ENCODE measurements at places on chromosomes 13 and 19. TPM values are rescaled to one million over a fixed set of nuclear protein-coding genes. Genes with fewer than 3 reads are reported as not detected.

DNA sequence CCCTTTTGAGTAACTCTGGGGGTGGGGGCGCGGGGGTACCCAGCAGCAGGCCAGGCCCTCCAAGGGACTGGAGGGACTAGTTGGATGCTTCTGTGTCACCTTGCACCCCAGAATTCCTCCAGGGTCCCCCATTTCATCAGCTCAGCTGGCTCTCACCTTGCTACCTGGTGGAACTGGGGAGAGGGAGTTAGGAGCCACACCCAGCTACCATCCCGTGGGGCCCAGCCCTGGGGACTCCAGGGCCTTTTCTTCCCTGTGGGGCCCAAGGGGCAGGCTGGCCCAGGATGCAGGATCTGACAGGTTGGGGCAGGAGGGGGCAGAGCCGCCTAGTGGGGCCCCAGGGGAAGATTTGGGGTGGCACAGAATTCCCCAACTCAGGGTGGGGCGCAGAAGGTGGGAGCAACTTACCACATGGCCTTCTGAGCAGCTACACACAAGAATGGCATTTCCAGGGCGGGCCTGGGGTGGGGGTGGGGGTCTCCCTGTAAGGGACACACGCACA, 32.8 kb upstream of the NANOS3 start:
- DNase-seq, result no peak

- no peak for DNase-seq
Observed at GRCh38 chr19:12841094-12841493, 2.8 kb downstream of the MAST1 start.

Gene CA11
- 7.6 TPM for polyA plus RNA-seq

Gene KLK4
- polyA plus RNA-seq, result not detected

Gene RASIP1
- 25.9 TPM for polyA plus RNA-seq

- no peak for DNase-seq
Observed at GRCh38 chr19:33644284-33644836, 22.6 kb downstream of the CHST8 start.

DNA sequence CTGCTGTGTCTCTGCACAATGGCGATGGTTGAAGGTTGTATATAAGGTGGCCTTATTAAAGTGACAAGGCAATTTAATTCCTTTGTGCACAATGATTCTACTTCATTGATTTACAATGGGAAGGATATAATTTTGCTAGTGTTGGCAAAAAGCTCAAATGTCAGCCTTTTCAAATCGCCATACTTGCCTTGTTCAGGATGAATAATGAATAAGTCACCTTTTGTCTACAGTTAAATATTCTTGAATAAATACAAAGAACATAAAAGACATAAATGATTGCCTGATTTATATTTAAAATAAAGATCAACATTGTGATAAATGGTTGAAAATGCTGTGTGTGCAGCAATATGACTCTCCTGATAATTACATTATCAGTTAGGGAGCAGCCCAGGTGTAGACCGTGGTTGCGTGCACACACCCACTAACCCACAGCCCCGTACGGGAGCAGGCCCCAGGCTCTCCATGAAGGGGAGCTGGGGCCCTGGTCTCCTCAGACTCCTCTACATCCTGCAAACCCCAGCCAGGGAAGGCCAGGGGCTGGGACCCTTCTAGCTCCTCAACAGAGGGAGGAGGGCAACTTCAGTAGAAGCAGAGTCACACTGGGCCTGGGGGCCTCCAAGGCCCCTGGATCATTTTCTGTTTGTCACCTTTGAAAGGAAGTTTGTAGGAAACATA, 64.9 kb downstream of the TEX29 start:
- no peak for DNase-seq

Gene RNF17
- 0.19 TPM for polyA plus RNA-seq

- no peak for DNase-seq
Observed at GRCh38 chr13:50422181-50423148, 407.2 kb downstream of the KCNRG start.

- no peak for DNase-seq
Observed at GRCh38 chr13:114288157-114288591, 6.8 kb downstream of the UPF3A start.

GRCh38 chr19:41295499-41295898, 14.5 kb upstream of the CCDC97 start:
- no peak for DNase-seq

DNA sequence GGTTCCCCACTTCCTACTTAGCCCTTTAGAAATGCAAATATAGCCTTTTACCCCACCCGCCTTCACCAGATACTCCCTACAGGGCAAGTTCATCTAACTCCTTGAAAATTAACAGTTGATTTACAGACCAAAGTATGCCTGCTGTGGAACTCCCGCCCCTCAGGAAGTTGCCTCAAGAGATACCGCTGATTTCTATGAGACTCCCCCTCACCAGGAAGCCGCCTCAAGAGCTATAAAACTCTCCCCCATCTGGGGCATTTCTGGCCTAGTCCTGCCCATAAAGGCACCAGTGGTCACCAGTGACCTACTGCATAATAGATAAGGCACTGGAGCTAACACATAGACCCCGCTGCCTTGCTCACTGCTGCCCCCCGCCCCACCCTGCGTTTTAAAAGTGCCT, 201.7 kb upstream of the UBL3 start:
- no peak for DNase-seq

DNA sequence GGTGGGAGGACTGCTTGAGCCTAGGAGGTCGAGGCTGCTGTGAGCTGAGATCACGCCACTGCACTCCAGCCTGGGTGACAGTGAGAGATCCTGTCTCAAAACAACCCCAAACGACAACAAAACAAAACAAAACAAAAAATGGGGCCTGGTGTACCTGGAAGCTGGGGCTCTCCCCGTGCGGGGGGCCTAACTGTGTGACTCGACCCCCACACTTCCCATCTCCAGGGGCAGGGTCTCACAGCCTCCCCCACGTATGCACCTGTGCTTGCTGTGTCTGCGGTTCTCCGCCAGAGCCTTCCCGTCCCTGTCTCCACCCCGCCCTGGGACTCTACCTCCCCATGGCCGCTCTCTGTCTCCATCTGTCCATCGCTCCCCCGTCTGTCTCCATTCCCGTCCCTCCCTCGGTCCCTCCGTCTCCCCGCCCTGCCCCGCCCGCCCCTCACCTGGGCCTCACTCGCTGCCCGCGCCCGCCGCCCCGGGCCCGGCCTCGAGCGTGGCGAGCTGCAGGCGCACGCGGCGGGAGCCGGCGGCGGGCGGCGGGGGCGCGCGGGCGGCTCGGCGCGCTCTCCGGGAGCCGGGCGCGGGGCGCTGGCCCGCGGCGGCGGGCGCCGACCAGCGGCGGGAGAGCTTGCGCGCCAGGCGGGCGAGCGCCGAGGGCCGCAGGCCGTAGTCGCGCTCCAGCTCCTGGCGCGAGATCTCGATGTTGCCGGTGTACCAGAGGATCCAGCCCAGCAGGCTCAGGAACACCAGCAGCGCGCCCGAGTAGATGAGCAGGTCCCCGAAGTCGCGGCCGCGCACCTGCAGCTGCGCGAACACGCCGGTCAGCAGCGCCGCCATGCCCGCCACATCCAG, 587 bp downstream of the TMEM238 start:
- no peak for DNase-seq

- no peak for DNase-seq
Observed at GRCh38 chr13:44271473-44271872, 102.2 kb upstream of the SERP2 start.

Gene CCDC122
- 1.7 TPM for polyA plus RNA-seq

Gene LIM2
- polyA plus RNA-seq, result not detected

GRCh38 chr13:108987517-108987916, 358.1 kb downstream of the MYO16 start:
- no peak for DNase-seq

DNA sequence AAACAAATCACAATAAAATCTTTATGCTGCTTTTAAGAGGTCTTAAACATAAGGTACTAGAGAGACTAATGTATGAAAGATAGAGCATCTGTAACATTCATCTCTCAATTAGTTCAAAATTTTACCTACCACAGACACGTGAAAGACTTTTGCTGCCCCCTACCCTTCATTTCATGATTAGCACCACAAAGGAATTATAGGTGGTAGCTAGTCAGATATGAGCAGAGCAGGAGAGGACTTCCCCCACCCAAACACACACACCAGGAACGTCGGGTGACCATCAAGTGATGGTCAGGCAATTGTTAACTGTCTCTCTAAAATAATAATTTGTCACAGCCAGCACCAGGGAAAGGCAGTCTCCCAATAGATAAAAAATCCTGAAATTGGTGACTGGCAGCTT, 1531.7 kb upstream of the SPRY2 start:
- no peak for DNase-seq

Gene POLR2I
- polyA plus RNA-seq, result 42.3 TPM

DNA sequence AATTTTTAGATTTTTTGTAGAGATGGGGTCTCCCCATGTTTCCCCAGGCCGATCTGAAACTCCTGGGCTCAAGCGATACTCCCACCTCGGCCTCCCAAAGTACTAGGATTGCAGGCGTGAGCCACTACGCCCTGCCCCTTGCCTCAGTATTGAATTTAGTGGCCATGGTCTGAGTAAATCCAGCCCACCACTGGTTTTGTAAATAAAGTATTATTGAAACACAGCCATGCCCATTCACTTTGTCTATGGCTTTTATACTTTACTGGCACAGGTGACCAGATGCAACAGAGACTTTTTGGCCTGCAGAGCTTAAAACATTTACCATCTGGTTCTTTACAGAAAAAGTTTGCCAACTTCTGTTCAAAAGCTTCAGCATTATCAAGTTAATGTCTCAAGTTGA, 143.8 kb downstream of the PTPRS start:
- no peak for DNase-seq

GRCh38 chr19:3482507-3483225, 575 bp downstream of the SMIM44 start:
- DNase-seq, result no peak

DNA sequence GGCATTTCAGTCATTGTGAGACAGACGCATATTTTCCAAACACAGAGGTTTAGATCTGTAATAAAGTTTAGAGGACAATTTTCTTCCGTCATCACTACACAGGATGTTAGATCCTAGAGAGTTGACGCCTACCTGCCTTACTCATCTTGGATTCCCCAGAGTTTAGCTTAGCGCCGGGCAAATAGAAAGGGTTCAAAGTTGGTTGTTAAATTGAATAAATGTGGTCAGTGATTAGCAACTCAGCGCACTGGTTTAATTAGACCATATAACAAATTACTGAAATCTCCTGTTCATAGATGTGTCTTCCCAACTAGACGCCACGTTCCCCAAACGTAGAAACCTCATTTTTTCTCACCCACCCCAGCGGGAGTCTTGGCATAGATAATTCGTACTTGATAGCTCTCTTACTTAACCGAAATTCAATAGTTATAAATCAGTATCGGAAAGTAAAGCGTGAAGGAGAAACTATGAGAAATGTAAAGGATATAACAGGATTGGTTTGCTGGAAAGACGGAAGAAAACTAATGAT, 726 bp upstream of the UFM1 start:
- no peak for DNase-seq

Gene ZNF415
- 10.4 TPM for polyA plus RNA-seq

Gene FAM216B
- polyA plus RNA-seq, result not detected

GRCh38 chr19:48635263-48635965, 1.8 kb downstream of the DBP start:
- DNase-seq, result no peak

DNA sequence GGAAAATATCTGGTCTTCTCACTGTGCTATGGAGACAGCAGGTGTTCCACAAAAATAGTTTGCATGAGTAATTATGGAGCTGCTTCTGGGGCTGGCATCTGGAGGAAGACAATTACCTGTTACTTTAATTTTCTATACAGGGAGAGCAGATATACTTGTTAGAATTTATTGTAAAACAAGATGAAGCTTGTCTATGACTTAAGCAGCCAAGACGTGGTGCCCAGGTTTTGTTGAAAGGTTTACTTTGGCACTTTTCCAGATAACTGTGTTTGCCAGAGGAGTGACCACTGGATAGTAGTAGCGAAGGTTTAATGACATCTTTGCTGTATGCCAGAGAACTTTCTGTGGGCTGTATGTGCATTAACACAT, 134.5 kb upstream of the KL start:
- DNase-seq, result no peak

- DNase-seq, result no peak
Observed at GRCh38 chr19:17340871-17341357, 3.6 kb downstream of the GTPBP3 start.

DNA sequence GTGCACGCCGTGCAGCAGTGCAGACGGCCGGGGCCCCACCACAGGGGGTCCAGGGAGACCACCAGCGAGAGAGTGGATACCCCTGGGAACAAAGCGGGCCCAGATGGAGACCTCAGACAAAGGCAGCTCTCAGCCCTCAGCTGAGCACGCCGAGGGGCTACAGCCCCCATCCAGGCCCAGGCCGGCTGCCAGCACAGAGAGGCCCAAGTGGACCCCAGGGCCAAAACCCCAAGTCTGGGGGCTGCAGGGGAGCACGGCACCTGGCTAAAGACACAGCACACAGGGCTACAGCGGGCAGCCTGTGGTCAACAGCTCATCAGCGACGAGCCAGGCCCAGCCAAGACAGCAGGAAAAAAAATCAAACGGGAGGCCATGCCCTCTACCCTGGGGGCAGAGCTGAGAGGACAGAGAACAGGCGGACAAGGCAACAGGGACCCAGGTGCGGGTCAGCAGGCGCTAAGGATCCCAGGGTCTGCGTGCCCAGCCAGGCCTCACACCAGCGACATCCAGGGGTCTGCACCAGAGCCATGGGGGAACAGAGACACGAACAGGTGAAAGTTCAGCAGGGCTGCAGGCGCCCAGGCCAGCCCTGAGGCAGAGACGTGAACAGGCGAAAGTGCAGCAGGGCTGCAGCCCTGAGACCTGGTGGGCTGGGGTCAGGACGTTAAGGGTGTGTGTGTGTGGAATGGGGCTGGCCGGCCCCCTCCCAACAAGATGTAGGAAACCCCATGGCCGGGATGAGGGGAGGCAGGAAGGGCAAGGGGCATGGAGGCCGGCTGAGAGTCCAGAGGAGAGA, 34.3 kb downstream of the RASA3 start:
- DNase-seq, result no peak

Gene PLIN4
- polyA plus RNA-seq, result 12.8 TPM

GRCh38 chr13:44191504-44192171, 182.0 kb upstream of the SERP2 start:
- peak; percentile 24 for DNase-seq

DNA sequence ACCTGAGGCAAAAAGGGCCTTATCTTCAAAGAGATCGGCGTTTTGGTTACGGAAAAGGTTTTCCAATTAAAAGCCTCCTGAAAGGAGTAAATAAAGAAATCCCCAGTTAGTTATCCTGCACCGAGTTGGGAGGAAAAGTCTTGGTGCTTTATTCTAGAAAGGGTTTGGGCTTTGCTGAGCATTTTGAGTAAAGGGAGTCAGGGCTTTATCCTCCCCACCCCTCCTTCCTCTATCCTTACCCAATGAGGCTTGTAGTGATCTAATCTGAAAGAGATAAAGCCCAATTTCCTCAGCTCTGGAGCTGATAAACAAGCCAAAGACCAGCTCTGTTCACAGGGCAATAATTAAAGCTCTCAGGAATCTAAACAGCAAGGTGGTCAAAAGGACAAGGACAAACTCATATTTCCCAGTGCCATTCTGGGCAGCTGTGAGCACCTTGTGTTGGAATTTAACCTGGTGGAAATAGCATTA, 188.9 kb upstream of the TSC22D1 start:
- no peak for DNase-seq

GRCh38 chr13:30675717-30676116, 58.0 kb downstream of the USPL1 start:
- no peak for DNase-seq

Gene SULT2B1
- polyA plus RNA-seq, result 0.10 TPM
